ENCODE measurements at places on chromosomes 7 and 10.
A peak's percentile ranks its signal among the peaks of the same experiment; 100 is the strongest.

DNA sequence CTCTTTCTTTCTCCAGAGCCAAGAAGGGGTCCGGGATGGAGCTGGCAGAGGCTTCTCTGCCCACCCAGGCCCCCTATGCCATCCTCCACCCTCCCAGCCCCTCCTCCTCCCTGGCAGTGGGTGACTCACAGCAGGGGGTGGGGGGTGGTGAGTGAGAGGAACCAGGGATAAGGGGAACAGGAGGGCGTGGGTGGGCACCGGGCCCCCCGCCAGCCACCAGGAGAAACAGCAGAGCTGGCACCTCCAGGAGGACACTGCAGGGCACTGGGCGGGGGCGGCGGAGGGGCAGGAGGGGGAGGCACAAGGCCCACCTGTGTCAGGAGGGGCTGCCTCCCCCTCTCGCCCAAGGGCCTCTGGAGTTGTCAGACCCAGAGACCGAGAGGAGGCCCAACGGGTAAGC is 56.0 kb downstream of the CAMK2B start:
- DNase-seq: no peak

DNA sequence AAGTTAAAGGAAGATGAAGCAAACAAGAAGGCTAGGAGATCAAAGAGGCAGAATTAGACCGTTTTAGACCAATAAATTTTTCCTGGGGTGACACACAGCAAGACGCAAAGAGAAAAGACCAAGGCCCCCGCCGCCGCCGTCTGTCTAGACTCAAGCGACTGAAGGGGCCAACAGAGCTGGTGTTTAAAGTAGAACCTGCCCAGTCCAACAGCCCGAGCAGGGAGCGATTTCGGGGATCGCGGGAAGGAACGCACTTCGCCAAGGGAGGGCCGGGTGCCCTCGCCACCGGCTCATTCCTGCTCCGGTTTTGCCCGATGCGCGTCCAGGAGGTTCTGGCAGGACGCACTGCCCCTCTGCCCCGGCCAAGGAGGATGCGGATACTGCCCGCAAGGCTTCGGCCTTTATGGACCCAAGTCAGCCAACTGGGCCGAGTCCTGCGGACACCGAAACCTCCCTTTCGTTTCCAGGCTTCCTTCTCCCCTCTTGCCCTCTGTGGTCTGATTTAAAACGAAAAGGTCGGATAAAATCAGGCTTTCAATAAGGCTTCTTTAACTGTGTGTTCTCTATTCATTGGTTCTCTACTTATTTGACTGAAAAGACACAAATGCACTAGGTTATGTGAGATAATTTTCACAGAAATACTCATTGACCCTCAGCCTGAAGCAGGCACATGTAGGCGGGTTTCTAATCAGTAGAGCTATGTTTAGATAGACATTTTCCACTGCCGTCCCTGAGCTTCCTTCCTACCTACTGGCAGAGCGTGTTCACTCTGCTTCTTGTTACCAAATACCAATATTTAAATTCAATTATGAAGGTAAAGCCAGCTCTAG is 2.2 kb upstream of the HOXA7 start:
- no peak for DNase-seq

- DNase-seq: no peak
Observed at GRCh38 chr10:121880895-121881294, 46.9 kb downstream of the ATE1 start.

GRCh38 chr7:101399759-101400158 is 37.1 kb downstream of the COL26A1 start:
- DNase-seq: no peak

GRCh38 chr7:152884321-152884720 is 124.8 kb downstream of the ACTR3B start:
- DNase-seq: no peak

GRCh38 chr7:155734445-155734809 is 77.8 kb downstream of the SHH start:
- DNase-seq: no peak

GRCh38 chr7:6403907-6404306 is 43.8 kb downstream of the DAGLB start:
- peak; percentile 71 for DNase-seq

GRCh38 chr10:120282421-120282820 is 174.6 kb upstream of the PLPP4 start:
- DNase-seq: no peak

GRCh38 chr10:45586028-45586824 is 86.3 kb downstream of the ZFAND4 start:
- no peak for DNase-seq

DNA sequence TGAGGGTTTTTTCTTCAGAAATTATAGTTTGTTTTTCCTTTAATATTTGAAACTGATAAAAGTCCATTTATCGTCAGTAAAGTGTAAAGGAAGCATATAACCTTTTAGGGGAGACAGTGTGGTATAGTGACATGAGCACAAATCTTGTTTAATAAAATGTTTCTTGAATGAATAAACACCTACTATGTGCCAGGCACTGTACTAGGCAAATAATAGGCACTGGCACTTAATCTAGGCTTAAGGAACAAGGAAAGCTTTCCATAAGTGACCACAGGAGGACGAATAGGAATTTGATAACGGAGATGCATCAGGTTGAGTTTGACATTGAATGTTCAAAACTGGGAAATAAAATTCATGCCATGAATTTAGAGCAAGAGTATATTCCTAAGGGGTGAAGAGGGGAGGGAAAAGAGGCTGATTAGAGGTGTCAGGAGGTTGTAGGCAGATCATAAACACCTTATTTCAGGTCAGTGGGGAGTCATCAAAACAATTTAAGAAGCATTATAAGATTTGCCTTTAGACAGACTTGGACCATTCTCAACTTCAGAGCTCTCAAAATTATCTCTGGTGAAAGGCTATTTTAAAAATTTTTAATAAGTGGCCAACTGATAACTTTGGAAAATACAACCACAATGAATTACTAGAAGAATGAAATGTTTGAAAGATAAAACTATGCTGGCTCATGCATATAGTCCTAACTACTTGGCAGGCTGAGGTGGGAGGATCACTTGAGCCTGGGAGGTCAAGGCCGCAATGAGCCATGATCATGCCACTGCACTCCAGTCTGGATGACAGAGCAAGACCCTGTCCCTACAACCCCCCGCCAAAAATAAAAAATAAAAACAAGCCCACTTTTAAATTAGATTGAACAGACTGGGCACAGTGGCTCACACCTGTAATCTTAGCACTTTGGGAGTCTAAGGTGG is 22.4 kb downstream of the RALA start:
- no peak for DNase-seq

DNA sequence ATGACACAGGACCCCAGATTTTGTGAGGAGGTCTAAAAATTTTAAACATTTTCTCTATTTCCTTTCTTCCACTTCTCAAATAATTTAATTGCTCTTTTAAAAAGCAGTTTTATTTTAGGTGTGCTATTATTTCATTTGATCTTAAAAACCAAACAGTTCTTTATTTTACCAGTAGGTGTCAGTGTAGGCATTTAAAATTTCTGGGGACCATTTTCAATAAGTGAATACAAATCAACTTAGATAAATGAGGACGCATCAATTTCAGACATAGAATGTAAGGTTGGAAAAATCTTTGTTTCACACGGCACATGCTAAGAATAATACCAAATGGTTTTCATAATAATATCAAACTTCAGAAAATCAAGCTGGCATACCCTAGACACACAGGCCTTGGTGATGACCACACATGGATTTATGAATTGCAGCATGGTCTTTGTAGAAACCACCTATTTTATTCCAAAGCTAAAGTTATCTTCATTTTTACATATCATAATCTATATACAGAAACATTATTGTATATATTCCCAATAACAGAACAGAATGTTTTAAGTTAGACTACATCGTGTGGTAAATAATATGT is 127.6 kb upstream of the SLC26A5 start:
- no peak for DNase-seq

GRCh38 chr10:14450041-14450491 is 119.3 kb upstream of the FRMD4A start:
- no peak for DNase-seq

DNA sequence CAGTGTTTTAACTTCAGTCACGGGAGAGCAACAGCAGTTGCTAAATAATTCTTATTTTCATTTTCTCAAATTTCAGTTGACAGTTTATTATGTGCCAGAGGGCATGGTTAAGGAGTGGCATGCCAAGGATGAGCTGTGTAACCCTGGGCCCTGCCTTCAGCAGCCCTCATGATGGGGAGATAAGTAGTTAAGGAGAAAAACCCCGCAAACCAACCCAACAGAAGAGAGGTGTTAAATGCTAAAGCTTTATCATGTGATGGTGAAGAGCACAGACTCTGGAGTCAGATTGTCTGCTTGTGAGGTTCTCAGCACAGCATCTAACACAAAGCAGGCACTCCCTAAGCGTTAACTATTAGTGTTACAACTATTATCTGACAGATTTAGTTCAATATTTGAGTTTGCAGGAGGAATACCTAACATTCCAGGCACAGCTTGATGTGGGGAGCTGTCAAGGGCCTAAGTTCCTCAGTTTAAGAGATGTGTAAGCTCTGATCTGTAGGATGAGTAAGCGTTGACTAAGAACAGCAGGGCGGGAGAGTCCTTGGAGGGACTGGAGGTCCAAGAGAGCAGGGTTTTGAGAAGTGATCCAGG is 29.6 kb downstream of the STAM start:
- no peak for DNase-seq

GRCh38 chr7:22109761-22110160 is 164.1 kb upstream of the CDCA7L start:
- peak; percentile 85 for DNase-seq

Measured in lower leg skin (tissue), 4 donors.